ENCODE measurements at places on chromosomes 4 and X.
A peak's percentile ranks its signal among the peaks of the same experiment; 100 is the strongest.

GRCh38 chr4:89660444-89661172 is 176.4 kb downstream of the SNCA start:
- no peak for DNase-seq

DNA sequence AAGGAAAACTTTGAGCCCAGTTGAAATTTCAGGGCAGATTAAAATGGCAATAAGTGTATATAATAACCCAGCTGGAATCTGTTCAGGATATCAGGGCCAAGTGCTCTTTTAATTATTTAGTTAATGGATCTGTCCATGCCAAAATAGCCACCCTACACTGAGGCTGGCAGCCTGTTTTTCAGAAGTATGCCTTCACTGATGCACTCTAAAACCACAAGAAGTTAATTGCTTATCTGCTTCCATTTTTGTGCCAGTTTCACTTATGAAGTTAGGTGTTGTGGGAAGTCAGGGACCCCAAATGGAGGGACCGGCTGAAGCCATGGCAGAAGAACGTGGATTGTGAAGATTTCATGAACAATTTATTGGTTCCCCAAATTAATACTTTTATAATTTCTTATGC is 960.3 kb downstream of the C4orf33 start:
- peak; percentile 50 for DNase-seq

GRCh38 chr4:7901311-7901885 is 38.3 kb downstream of the AFAP1 start:
- no peak for DNase-seq

GRCh38 chr4:31984872-31985271 is 1264.7 kb downstream of the PCDH7 start:
- DNase-seq: no peak

DNA sequence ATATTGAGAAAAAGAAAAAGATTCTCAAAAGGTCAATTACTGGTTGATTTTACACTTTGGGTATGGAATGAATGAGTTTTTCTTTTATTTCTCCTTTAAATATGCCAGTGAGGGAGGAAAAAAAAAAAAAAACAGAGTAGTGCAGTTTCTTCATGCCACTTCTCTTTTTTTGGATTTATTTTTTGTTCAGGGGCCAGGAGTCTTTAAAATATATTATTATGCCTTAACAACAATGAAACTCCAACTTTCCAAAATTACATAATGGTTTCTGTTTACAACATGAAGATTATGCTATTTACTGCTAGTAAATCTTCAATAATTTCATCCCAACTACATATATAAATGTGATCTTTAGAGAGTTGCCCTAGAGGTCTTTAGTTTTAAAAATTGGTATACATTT is 31.9 kb downstream of the DTHD1 start:
- no peak for DNase-seq

DNA sequence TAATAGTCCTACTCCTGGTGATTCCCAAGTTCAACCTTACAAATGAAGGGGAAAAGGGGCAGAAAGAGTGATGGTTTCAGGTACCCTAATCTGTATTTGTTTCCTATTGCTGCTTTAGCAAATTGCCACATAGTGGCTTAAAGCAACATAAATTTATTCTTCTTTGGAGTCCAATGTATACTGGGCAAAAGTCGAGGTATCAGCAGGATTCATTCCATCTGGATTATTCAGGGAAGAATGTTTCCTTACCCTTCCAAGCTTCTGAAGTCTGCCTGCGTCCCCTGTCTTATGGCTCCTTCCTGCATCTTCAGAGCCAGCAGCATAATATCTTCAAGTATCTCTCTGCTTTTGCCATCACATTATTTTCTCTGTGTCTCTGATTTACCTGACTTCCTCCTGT is 10.3 kb upstream of the BST1 start:
- DNase-seq: no peak

DNA sequence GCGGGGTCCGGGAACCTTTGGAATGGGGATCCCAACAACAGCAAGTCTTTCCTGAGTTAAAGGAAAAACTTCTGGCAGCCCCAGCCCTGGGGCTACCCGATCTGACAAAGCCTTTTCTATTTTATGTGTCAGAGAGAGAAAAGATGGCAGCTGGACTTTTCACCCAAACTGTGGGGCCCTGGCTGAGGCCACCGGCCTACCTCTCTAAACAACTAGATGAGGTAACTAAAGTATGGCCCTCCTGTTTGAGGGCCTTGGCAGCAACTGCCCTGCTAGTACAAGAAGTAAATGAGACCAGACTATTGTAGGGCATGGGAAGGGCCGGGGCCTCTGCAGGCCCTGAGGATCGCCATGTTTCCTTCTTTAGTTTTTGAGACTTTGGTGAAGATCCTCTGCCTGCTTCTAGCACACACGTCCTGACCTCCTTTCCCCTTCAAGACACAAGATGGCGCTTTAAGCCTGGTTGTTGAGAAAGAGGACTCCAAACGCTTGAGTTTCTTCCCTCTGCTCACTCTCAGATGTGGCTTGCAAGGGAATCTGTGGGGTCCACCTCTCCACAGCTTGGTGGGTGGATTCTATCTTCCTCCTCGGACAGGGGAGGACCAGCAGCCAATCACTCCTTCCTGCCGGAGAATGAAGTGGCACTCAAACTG is 18.5 kb upstream of the DRD5 start:
- DNase-seq: peak; percentile 23

DNA sequence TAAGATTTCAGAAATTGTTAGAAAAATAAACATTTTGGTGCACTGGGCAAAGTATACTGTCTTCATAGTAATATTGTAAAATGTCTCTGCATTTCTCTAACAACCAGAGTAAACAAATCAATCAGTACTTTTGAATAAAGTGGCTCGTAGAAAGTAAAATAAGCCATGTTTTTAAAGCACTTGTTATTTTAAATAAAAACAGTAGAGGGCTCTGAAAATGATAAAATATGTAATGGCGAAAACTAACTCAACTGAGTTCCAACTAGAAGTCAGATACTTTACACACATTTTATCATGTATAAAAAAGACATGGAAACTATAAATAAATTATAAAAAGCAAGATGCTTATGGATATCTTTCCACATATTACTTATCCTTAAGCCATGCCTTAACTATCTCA is 1134.4 kb downstream of the PDHA2 start:
- no peak for DNase-seq

DNA sequence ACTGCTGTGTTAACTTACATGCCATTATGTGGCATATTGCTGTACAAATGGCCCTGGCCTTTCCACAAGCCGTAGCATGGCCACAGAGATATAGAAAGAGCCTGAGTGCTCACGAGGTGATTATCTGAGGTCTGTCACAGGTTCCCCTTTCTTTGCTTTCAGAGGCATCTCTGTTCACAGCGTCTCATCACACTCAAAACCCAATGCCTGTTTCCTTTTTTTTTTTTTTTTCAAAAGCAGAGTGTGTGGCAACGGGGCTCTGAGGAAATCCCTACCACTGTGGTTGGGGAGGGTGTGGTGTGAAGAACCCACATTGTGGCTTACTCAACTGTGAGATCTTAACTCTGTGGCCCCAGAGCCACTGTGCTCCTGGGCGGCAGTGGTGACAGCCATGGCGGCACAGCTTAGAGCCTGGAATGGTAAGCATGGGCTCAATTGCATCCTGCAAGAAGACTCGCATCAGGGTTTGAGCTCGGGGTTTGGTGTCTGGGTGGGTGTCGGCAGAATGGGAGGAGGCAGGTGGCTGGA is 30.8 kb downstream of the RTL5 start:
- DNase-seq: no peak

DNA sequence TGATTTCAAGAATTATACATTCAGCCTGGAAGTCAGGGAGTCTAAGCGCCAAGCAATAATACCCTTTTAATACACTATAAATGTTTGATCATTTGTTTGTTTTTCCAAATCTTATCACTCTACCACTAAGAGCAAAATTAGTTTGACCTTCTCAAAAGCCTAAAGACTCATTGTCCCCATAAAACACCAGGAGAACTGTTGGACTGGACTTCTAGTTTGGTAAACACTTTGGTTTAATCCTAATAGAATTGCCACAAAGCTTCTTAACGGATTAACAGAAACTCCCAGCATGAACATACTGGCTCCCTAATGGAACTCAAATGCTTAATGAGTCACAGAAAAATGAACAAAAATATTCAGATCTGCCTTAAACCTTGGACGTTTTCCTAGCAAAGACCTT is 34.9 kb downstream of the SYTL5 start:
- no peak for DNase-seq

GRCh38 chrX:100368167-100368566 is 41.9 kb downstream of the PCDH19 start:
- no peak for DNase-seq

- DNase-seq: no peak
Observed at GRCh38 chr4:27514711-27515110, 654.1 kb downstream of the STIM2 start.

- DNase-seq: peak; percentile 5
Observed at GRCh38 chr4:88843067-88843685, 145.5 kb upstream of the NAP1L5 start.

- no peak for DNase-seq
Observed at GRCh38 chr4:3388471-3389232, 53.1 kb upstream of the HGFAC start.

DNA sequence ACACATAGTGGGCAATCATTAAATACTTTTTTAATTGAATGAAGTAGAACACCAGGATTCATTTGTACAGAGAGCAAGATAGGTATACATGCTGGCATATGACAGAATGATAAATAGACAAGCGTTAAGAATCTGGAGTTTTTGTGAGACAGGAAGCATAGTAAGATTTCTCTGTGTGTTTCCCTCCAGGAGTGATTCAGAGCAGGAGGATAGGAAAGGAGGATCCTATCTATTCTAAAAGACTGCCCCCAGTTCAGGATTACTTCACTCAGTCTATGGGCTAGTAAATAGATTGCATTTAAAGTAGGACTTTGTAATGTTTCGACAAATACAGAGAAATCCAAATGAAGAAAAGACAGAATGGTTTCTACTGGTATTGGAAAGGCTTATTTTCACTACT is 423.7 kb downstream of the PDGFC start:
- DNase-seq: no peak

DNA sequence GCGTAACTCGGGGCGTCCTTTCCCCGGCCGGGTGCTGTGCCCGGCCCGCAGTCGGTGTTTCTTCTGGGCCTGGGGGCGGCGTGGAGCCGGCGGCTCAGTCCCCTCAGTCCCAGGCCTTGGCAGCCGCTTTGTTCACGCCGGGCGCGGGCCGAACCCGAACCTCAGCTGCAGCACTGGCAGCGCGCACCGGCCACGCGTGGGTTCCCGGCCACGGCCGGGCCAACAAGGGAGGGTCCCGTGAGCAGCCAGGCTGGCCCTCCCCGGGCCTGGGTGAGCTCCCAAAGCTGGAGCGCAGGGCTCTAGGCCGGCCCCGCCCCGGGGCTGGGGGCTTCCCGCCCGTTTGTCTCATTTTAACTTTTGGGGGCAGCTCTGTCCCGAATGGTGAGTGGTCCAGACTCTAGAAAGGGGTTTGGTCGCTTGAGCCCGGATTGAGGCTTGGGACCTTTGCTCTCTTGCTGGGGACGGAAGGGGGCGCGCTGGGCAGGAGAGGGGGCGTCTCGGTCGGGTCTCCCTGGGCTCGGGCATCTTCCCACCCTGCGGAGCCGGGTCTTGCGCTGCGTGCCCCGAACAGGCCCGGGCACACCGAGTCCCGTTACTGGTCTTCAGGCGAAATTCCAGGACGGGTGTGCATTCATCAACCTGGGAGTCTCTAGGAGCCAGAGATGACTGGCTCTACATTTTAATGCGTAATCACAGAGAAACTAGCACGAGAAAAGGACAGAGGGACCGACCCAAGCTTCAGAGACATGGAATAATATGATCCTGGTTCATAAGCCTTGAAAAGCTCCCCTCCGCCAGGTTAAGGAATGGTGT is 177.1 kb downstream of the CBR4 start:
- no peak for DNase-seq

- DNase-seq: no peak
Observed at GRCh38 chrX:18886005-18886343, 97.9 kb downstream of the PHKA2 start.

GRCh38 chr4:155632310-155632840 is 34.3 kb upstream of the GUCY1A1 start:
- no peak for DNase-seq

GRCh38 chrX:7318661-7319060 is 170.7 kb upstream of the PUDP start:
- no peak for DNase-seq

DNA sequence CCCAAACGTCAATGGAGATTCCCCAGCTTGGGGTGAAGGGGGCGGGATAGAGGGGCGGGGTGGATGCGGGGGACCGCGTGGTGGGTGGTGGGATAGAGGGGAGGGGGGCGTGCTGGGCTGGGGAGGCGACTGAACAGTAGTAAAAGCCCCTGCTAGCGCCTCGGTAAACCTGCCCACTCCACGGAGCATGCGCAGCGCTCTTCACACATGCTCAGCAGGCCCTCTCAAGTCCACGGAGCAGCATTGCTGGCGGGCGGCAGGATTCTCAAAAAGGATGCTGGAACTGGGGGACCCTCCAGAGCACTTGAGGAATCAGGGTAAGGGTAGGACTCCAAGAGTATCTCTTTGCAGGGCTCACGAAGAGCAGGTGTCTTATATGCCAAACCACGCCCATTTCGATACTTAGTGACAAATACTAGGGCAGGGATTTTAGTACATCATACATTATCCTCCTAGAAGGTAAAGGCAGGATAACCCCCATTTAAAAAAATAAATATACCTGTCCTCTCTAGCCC is 378 bp upstream of the RPS6KA6 start:
- DNase-seq: peak; percentile 49

- DNase-seq: no peak
Observed at GRCh38 chrX:7485061-7485460, 337.1 kb upstream of the PUDP start.

DNA sequence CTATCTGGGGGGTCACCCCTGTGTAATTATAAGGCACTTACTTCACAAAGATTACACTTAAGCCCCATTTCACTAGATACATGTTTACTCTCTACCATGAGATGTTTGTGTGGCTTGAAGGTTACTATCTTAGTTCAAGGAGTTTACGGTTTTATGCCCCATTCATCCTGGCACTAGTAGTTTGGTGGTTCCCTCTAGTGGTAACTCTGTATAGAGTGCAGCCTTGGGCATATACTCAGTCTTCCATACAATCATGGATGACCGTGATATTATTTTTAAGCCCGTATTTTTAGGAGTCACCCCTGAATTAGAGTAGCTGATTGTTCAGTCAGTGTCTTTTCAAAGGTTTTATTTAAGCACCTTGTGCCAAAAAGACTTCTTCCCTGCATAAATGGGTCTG is 109.9 kb upstream of the FAM47C start:
- no peak for DNase-seq

- no peak for DNase-seq
Observed at GRCh38 chr4:39616651-39617050, 22.0 kb downstream of the SMIM14 start.

DNA sequence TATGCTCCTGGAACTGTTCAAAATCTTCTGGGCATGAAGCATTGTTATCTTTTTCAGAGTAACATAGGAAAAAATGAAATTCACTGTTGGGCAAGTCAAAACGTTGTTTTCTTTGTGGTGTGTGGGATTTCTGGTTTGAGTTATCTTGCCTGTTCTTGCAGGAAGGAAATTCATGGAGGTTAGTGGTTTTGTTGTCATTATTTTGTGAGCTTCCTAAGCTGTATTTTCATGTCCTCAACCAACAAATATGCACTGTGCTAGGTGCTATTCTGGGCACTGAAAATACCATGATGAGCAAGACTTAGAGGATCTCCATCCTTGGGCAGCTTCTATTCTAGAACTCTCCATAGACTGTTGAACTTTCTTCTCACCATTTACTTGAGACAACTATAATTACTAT is 16.9 kb downstream of the SPINK2 start:
- no peak for DNase-seq

- no peak for DNase-seq
Observed at GRCh38 chr4:44961001-44961755, 234.8 kb upstream of the GNPDA2 start.

Measured in DMS79 (cell line).